ENCODE measurements at places on chromosomes 11 and 22.
A peak's percentile ranks its signal among the peaks of the same experiment; 100 is the strongest.

DNA sequence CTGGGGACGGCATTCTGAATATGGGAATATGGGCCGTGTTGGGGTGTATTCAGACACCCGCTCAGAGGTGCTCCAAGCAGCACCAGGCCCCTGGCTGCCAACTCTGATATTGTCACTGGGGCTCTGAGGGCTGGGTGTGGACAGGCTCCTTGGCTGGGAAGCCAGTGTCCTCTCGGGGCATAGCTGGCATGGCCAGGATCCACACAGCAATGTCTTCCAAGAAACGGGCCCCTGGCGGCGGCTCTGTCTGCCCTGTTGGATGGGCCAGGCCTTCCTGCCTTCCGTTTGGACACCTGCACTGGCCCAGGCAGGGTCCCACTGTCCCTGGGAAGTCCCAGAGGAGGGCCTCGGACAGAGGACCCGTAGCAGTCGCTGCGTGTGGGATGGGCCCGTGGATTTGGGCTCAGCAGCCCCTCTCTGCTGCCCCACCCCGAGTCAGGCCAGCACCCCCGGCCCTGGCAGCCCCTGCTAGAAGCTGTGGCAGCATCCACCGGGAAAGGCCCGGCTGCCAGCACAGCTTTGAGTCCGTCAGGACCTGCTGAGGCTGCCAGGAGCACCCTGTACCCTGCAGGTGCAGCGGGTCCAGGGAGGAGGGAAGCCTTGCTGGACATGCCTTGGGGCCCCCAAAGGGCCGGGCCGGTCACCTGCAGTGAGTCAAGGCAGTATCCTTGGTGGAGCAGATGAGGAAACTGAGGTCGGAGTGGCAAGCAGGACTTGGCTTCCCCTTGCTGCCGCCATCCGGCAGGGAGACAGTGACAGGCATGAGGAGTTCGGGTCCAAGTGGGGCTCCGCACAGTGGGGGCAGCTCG lies 4.1 kb downstream of the PANX2 start:
- DNase-seq = no peak

- DNase-seq = no peak
These were observed 10.5 kb downstream of the TOLLIP start for GRCh38 chr11:1298695-1299492.

GRCh38 chr11:85088286-85088685 lies 538.9 kb downstream of the DLG2 start:
- no peak for DNase-seq

DNA sequence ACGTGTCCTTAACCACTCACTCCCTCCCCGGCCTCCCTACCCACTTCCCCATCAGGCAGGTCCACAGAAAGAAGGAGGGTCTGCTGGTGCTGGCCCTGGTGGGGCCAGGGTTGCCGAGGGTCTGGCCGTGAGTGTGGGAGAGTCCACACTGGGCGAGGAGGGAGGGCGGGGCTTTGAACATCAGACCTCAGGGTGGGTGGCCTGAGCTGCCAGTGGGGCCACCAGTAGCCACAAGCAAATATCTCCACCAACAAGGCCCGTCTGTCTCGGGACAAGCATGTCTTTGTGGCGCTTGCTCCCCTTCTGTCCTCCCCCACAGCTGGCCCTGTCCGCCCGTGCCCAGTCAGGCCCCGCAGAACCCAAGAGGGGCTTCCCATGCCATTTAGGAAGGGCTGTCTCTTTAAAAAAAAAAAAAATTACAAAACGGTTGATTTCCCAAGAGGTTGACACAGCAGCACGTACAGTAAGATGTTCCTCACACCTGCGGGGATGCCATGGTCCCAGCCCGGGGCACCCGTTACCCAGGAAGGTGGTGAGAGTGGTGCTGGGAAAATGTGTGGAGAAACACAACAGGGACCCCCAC lies 17.7 kb upstream of the TALDO1 start:
- no peak for DNase-seq

DNA sequence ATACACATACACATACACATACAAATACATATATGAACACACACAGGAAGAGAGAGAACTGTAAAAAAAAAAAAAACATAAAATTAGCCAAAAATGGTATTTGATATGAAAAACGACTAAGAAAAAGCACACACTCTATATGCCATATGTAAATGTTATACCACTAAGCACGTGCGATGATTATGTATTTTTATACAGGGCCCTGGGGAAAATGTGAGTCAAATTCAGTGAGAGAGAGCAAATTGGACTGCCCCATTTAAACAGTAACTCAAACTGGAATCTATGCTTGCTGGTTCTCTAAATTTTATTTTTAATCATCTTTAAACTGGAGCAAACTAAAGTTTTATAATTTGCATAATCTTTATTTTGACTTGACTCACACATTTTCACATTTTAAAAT lies 197.8 kb upstream of the MTNR1B start:
- no peak for DNase-seq

DNA sequence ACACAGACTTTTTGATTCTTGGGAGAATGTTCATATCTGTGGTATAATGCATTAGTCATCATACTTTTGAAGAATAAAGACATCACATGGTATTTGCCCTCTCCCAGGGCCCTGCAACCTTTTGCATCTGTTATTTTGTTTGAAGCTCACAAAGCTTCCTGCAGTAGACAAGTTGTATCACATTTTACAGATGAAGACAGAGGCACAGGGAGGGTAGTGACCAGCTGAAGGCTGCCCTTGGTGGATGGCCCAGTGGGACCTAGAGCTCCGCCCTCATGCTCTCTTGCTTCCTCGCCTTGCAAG lies 66.4 kb downstream of the UBASH3B start:
- DNase-seq = no peak

DNA sequence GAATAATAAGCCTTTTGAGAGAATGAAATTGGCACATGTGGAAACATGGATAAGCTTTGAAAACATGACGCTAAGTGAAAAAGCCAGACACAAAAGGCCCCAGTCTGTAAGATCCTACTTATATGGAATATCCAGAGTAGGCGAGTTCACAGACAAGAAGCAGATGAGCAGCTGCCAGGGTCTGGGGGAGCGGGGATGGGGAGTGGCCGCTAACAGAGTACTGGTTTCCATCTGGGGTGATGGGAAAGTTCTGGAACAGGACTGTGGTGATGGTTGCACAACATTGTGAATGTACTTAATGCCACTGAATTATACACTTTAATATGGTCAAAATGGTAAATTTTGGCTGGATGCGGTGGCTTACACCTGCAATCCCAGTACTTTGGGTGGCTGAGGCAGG lies 126.5 kb downstream of the SPATA19 start:
- DNase-seq = no peak

DNA sequence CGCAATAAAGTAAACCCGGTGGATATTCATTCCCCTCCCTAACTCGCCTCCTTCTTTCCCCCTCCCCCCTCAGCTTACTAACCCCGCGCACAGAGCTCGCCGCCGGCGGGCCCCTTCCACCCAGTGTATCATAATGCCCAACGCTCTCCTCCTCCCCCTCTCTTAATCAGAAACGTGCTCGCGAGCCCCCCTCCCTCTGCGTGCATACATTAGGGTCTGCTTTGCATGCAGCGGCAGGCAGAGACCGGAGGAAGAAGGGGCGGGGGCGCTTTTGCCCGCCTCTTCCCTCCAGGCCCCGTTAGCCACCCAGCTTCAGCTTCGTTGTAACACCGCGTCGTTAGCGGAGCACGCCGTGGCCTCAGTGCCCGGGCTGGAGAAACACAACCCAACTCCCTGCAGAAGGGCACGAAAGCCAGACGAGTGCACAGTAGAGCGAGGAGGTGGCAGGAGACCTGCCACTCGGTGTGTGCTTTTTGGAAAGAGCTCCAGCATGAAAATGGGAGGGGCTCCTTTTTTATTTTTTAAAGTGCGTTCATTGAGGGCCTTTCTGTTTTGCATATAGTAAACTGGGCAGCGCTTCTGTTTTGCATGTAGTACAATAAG lies 901 bp upstream of the KMT2A start:
- peak; percentile 53 for DNase-seq

- DNase-seq = no peak
These were observed 471.1 kb upstream of the ANO3 start for GRCh38 chr11:25860677-25861450.

DNA sequence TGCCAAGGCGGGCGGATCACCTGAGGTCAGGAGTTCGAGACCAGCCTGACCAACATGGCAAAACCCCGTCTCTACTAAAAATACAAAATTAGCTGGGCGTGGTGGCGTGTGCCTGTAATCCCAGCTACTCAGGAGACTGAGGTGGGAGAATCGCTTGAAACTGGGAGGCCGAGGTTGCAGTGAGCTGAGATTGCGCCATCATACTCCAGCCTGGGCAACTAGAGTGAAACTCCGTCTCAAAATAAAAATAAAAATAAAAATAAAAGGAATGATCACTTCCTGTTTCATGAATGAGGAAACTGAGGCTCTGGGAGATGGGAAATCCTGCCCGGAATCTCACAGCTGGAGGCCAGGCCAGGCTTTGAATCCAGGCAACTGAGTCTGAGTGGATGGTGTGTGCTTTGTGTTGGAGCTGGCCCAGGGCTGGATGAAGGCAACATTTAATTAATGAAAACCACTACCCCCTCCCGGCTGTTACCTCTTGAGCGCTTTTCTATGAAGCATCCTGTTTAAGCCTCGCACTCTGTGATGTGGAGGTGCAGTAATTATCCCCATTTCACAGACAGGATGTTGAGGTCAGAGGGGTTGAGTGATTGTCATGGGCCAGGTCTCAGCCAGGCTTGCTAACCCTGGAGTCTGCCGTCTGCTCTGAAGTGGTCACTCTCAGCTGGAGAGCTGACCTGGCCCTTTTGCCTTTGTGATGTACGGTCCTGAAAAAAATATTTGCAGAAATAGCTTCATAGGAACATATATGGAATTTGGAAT lies 27.8 kb downstream of the LRP5 start:
- peak; percentile 19 for DNase-seq

GRCh38 chr11:1619449-1619848 lies 2.5 kb downstream of the KRTAP5-4 start:
- no peak for DNase-seq

GRCh38 chr11:22711880-22712279 lies 45.5 kb downstream of the GAS2 start:
- no peak for DNase-seq

DNA sequence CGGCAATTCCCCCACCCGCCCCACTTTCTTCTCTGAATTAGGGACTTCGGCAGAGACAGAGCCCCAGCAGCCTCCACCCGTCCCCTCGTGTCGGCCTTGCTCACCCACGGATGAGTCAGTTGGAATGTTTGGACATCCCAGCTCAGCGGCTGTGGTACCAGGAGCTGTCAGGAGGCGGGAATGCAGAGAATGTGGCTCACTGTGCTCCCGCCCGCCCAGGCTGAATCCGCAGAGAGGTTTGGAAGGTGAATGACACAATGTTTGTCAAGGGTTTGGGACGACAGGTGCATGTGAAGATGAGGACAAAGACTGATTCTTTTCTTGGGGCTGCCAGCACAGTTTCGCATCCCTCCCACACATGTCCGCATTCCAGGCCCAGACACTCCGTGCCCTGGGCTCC lies 39.6 kb downstream of the LIF start:
- DNase-seq = no peak

GRCh38 chr11:127966821-127967220 lies 620.5 kb downstream of the ETS1 start:
- no peak for DNase-seq

DNA sequence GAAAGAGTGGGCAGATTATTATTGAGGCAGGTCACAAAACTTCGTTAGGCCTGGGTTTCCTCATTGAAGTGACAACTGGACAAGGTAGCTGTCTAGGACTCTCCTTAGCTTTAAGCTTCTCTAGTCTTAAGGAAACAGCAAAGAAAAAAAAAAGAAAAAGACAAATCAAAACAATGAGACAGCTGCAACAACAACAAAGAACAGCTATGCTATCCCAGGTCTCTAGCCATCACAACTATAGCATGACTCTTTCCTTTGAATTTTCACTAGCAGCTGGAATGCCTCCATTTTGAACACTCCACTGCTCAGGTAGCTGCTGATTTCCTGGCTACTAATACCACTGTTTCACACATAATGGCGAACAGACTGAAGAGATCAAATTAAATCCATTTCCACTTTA lies 302.4 kb upstream of the SORL1-AS1 start:
- no peak for DNase-seq

DNA sequence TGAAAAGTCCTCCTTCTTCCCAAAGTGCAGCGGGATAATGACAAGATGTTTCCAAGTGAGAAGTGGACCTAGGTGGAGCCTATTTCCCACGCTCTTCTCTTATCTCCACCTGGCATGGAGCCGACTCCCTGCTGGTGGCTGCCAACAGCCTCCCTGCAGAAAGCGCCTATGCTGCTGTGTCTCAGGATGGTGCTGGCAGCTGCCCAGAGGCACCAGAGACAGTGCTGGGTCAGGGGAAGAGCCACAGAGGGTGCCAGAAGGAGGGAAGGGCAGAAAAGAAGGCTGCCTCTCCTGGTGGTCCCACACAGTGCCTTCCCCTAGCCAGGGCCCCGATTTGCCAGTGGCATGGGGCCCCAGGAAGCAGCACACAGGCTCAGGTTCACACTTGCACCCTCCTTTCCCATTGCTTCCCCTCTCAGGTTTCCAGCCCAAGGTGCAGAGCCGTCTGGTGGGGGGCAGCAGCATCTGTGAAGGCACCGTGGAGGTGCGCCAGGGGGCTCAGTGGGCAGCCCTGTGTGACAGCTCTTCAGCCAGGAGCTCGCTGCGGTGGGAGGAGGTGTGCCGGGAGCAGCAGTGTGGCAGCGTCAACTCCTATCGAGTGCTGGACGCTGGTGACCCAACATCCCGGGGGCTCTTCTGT lies 19.0 kb downstream of the CD5 start:
- no peak for DNase-seq

GRCh38 chr11:123181767-123182500 lies 13.1 kb downstream of the CLMP start:
- DNase-seq = no peak

DNA sequence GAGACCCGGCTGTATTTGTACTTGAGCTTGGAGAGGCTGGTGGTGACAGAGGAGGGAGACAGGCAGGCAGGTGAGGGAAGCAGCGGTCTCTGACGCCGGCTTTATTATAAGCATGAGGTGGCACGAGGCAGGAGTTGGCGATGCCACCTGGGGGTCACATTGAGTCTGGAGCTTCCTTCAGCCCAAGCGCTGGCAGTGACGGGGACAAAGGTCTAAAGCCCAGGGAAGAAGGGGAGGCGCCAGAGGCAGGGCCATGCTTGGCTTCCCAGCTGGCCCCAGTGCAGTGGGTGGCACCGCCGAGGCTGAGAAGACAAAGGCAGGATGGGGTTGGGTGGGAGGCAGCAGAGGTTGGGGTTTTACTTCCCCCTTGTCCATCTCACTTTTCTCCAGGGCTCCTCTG lies 4.5 kb downstream of the FXYD2 start:
- no peak for DNase-seq

DNA sequence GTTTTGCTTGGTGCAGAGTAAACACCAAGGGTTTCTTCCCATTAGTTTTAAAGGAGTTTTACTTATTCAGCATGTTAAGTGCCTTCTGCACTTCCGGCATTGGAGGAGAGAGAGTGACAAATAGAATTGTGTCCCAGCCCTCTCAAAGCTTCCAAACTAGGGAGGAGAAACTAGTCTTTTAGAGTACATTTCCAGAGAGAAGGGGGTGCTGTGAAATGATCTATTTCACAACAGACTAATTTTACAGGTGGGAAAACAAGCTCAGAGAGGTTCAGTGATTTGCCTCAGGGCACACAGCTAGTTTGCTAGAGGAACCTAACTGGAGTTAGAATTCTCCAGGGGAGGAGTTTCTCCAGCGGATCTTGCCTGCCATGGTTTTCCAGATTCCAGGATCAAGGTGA lies 12.6 kb downstream of the MPST start:
- no peak for DNase-seq

- DNase-seq = peak; percentile 12
These were observed 9.2 kb downstream of the OR8B4 start for GRCh38 chr11:124415356-124415923.
